Cardiac muscle cell (in vitro differentiated cells and primary cell): ENCODE measurements at places on chromosomes 7 and 10. TPM values are rescaled to one million over a fixed set of nuclear protein-coding genes. Genes with fewer than 3 reads are reported as not detected.

- DNase-seq = no peak
These were observed 447.6 kb upstream of the ZMIZ1 start for GRCh38 chr10:78620985-78621799.

DNA sequence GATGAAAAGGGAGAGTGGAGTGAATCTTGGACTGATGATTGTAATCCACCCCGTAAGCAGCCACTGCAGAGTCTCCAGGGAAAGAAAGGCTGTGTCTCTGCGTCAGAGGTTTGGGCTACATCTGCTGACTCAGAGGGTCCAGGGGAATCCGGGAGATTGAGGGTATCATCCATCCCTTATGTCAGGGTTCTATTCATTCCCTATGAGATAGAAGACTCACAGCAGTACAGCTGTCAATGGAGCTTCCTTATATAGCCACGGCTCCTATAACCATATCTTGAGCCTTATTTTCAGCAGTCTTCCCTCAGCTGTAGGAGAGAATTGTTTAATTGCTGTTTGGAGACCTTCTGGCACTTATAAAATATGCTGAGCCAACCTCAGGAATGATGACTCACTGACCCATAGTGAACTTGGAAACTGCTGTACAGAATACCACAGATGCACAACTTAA is 558.2 kb upstream of the PFKP start:
- no peak for DNase-seq

DNA sequence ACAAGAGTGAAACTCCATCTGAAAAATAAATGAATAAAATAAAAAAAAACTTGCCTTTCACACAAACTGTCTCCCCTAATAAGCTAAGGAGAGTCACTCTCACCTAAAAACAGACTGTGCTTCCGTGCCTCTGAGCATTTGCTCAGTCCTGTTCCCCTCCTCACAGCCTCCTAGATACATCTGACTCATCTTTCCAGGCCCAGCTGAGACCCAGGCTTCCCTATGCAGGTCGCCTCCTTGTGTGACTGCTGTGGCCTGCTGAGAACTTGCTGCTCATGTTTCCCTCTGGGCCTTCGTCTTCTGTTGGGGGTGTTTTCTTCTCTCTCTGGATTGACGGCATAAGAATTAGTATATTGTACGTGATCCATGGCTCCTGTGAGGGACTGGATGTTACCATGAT is 777.7 kb downstream of the LRMDA start:
- DNase-seq = no peak

GRCh38 chr7:88759230-88760135 is at the start of gene ZNF804B:
TSS of gene ZNF804B (plus strand) at chr7:88759700. CDS start at chr7:88759977, 277 bp downstream.
- no peak for DNase-seq

- no peak for DNase-seq
These were observed 2.5 kb downstream of the SAP25 start for GRCh38 chr7:100570954-100571828.

- peak; percentile 76 for DNase-seq
These were observed 415.4 kb downstream of the PLXNA4 start for GRCh38 chr7:132160611-132161532.

DNA sequence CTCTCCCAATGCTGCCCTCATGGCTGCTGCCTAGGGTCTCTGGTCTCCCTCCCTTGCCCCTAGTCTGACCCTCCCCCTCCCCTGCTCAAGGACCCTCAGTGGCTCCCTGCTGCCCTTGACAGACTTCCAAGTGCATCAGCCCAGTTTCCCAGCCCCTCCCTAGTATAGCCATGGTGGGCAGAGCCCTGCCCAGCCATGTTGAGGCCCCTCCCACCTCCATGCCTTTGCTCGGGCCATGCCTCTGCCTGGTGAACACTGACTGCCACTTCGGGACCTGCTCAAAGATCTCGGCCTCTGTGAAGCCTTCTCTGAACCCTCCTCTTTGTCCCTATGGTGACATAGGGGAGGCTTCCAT is 73.2 kb downstream of the MYL10 start:
- no peak for DNase-seq

Gene HGF
- 0.11 and 0.66 TPM in 2 replicates for total RNA-seq

Gene TDRD1
- total RNA-seq = not detected in 2 replicates
